Liver (tissue), 10 donors: ENCODE measurements at places on chromosomes 16 and 17.
A peak's percentile ranks its signal among the peaks of the same experiment; 100 is the strongest.

DNA sequence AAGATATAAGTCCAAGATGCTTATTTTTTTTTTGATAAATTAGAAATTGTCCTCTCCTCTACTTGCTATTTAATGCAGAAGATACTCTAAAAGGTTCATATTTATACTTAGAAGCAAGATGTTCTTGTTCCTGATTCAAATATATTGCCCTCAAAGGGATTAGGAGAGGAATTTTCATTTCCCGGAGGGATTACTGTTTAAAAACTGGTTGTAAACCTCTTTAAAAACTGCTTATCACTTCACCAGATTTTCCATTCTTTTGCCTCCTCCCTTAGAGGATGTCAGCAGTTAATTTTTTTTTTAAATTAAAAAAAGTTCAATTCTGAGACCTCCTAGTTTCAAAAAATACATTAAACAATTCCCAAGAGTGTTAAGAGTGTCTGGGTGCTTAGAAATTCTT lies 2.8 kb downstream of the TENT4B start:
- no peaks in the 10 kb centered on the region for H3K36me3 ChIP-seq
- H3K27me3 ChIP-seq: no peaks in the 10 kb centered on the region
- DNase-seq: no peak
- H3K27ac ChIP-seq: peak overlapping the region; percentile 93
- H3K4me1 ChIP-seq: peaks cover 19% of the 10 kb centered on the region

GRCh38 chr17:78140169-78141051 lies 5.8 kb upstream of the C17orf99 start:
- H3K4me1 ChIP-seq: peaks cover 6% of the 10 kb centered on the region
- DNase-seq: peak; percentile 97
- no peaks in the 10 kb centered on the region for H3K36me3 ChIP-seq
- H3K4me3 ChIP-seq: no peak overlapping the region
- no peaks in the 10 kb centered on the region for H3K27me3 ChIP-seq
- H3K27ac ChIP-seq: no peak overlapping the region

- H3K4me3 ChIP-seq: peak overlapping the region; percentile 93
- DNase-seq: no peak
- peaks cover 21% of the 10 kb centered on the region for H3K4me1 ChIP-seq
- peaks cover 21% of the 10 kb centered on the region for H3K36me3 ChIP-seq
- peak overlapping the region; percentile 78 for H3K27ac ChIP-seq
These were observed 539 bp upstream of the GABARAPL2 start for GRCh38 chr16:75565640-75566039.

DNA sequence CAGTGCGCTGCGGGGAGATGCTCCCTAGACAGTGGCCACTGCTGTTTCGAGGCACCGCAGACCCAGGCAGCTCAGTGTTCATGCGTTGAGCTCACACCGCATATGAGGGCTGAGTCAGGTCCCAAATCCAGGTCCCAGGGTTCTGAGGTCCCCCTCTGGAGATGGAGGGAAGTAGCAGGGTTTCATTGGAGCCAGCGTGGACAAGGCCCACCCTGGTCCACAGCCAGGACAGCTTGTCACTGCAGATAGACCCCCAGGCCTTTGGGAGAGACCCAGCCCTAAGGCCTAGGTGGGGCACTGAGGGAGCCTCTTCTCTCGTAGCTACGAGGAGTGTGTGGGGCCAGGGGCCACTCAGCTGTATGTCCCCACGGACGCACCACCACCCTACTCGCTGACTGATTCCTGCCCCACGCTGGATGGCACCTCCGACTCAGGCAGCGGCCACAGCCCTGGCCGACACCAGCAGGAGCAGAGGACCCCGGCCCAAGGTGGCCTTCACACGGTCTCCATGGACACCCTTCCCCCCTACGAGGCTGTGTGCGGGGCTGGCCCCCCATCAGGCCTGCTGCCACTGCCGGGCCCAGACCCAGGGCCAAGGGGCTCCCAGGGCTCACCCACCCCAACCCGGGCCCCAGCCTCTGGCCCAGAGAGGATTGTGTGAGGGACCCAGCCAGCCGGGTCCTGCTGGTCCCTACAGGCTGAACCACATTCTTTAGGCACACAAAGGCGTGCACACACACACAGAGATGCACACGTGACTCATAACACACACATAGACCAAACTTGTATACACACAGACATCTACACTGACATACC lies 53.4 kb downstream of the BEAN1 start:
- DNase-seq: no peak
- H3K27me3 ChIP-seq: peaks cover 3% of the 10 kb centered on the region
- H3K4me1 ChIP-seq: peaks cover 5% of the 10 kb centered on the region

DNA sequence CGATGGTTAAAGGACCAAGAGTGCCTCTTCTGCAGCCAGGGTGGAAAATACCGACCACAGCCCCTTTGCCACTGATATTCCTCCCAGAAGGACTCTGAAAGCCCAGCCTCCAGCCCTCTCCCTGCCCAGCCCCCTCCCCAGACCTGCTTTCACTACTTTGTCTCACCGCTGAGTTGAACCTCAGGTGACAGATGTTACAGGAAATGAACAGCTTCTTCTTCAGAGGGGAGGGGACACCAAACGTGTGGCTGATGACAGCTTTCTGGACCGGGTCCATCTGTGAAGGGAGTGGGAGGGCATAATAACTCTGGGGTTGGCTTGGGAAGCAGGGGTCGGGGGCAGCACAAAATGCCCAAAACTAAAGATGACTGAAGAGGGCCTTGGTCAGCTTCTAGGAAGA lies 14.2 kb downstream of the NKIRAS2 start:
- H3K36me3 ChIP-seq: no peaks in the 10 kb centered on the region
- no peak for DNase-seq
- H3K4me1 ChIP-seq: no peaks in the 10 kb centered on the region
